ENCODE measurements at places on chromosomes 2 and 18.

DNA sequence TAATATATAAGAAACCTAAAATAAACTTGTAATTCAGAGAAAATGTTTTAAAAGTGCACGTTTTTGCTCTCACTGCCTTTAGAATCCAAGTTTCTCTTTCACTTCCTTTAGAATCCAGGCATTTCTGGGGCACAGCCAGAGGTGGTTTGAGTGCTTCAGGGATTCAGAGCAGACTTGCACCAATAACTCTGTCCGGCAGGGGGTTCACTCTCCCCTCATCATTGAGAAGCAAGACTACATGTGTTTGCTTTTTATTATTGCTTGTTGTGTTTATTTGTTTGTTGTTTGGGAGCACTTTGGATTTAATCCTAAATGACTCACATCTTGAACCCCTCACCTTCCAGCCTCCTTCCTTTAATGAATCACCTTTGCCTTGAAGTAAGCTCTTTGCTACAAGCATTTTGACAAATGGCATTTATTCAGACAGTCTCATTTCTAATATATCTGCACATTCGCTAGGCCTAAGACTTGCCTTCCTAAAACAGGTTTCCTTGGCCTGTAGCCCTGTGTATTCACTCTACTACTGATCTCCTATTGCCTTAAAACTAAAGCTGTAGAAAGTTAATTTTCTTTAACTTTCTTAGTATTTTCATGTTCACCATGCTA, 233.5 kb upstream of the ATP5MC3 start:
- no peak for DNase-seq

DNA sequence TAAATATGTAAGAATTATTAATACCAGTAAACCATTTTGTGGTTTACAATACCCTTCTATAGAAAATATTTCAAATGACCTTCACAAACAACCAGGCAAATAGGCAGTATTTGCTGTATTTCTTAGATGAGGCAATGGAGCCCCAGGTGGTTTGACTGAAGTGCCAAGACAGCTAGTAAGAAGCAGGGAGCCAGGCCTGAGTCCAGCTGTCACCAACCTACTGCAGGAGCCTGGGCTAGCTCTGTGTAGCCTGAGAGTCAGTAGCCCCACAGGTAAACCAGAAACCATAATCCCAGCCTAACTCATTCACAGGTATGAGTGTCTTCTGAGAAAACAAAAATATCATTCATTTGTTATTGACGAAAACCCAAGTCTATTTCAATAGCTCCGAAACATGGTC, 45.6 kb downstream of the TRIB2 start:
- no peak for DNase-seq

DNA sequence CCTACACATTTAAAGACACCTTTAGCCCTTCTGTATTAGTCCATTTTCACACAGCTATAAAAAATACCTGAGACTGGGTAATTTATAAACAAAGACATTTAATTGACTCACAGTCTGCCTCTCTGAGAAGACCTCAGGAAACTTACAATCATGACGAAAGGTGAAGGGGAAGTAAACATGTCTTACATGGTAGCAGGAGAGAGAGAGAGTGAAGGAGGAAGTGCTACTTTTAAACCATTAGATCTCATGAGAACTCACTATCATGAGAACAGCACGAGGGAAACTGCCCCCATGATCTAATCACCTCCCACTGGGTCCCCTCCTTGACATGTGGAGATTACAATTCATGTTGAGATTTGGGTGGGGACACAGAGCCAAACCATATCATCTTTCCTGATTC, 946.6 kb downstream of the SLC4A3 start:
- no peak for DNase-seq

DNA sequence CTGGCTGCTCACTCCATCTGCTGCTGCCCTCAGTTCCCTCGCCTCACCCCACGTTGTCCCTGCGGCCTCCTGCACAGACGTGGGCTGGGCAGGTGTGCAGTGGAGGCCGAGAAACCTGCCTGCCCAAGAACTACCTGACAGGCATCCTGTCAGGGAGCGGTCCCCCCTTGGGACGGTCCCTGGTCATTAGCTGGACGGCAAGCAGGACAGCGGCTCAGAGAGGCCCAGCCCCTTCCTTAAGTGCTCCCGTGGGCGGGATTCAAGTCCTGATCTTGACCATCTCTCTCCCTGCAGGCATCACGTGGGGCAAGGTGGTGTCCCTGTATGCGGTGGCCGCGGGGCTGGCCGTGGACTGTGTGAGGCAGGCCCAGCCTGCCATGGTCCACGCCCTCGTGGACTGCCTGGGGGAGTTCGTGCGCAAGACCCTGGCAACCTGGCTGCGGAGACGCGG, 11.3 kb downstream of the BOK start:
- no peak for DNase-seq

DNA sequence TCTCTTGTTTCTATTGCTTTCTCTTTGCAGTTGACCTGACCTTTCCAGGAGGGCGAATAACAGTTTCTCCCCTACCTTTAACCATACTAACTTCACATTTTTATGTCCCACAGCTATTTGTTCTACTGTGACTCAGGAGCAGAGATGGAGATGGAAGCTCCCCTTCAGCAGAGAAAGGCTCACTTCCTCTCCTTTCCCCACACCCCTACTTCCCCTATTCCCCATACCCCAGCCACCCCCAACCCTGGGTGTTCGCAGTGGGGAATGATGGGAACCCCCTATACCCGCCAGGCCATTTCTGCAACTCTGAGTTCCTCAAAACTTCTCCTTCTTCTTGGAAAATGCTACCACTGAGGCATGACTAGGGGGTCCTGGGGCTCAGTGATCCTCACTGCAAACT, 285.4 kb upstream of the MGAT5 start:
- no peak for DNase-seq

GRCh38 chr18:5496305-5496704, 47.5 kb downstream of the EPB41L3 start:
- DNase-seq: no peak

GRCh38 chr18:5295231-5295920, at the start of gene ZBTB14:
TSS of gene ZBTB14 (minus strand) at chr18:5295726. CDS start at chr18:5293246, 2,480 bp downstream.
- DNase-seq: no peak

GRCh38 chr2:182133195-182133891, 147.7 kb downstream of the PPP1R1C start:
- DNase-seq: no peak

GRCh38 chr2:181384923-181385322, 72.3 kb upstream of the ITGA4 start:
- DNase-seq: no peak

DNA sequence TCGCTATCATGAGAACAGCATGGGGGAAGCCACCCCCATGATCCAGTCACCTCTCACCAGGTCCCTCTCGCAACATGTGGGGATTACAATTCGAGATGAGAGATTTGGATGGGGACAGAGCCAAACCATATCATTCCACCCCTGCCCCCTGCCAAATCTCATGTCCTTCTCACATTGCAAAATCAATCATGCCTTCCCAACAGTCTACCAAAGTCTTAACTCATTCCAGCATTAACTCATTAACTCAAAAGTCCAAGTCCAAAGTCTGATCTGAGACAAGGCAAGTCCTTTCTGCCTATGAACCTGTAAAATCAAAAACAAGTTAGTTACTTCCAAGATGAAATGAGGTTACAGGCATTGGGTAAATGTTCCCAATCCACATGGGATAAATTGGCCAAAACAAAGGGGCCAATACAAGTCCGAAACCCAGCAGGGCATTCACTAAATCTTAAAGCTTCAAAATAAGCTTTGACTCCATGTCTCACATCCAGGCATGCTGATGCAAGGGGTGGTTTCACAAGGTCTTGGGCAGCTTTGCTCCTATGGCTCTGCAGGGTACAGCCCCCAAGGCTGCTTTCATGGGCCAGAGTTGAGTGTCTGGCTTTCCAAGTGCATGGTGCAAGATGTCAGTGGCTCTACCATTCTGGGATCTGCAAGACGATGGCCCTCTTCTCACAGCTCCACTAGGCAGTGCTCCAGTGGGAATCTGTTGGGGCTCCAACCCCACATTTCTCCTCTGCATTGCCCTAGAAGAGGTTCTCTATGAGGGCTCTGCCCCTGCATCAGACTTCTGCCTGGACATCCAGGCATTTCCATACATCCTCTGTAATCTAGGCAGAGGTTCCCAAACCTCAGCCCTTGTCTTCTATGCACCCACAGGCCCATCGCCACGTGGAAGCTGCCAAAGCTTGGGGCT, 14.8 kb downstream of the TAF1B start:
- DNase-seq: no peak

DNA sequence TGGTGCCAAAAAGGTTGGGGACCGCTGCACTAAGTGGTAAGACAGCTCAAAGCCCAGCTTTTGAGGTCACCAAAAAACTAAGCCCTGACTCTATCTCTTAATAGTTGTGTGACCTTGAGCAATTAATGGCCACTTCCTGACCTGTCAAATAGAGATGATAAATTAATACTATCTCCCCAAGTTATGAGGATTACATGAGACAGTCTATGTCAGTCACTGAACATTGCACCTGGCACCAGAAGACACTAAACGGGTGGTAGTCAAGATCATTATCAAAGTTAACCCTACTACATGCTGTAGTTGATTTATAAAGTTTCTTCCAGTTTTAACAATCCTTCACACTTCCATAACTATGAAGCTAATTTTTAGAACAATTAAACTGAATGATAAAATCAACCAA, 36.5 kb downstream of the STPG4 start:
- DNase-seq: no peak

GRCh38 chr2:147800316-147800715, 44.5 kb upstream of the ACVR2A start:
- no peak for DNase-seq

- DNase-seq: no peak
Measured at GRCh38 chr2:73028841-73029240, 42.7 kb downstream of the SFXN5 start.

DNA sequence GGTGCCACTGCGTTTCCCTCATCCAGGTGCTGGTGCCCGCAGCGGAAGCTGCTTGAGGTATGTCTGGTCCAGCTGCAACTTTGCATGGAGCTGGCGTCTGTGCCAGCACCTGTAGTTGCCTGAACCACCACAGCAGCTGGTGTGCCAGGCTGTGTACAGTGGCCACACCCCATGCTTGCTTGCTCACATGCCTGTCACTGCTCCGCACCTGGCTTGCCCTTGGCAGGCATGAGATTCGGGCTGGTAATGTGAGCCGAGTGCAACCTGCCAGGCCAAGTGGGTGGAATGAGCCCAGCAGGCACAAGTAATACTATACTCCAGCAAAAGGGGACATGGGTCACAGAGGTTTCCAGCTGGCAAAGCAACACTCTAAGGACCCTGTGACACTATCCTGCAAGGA, 1123.3 kb upstream of the ACVR2A start:
- no peak for DNase-seq

DNA sequence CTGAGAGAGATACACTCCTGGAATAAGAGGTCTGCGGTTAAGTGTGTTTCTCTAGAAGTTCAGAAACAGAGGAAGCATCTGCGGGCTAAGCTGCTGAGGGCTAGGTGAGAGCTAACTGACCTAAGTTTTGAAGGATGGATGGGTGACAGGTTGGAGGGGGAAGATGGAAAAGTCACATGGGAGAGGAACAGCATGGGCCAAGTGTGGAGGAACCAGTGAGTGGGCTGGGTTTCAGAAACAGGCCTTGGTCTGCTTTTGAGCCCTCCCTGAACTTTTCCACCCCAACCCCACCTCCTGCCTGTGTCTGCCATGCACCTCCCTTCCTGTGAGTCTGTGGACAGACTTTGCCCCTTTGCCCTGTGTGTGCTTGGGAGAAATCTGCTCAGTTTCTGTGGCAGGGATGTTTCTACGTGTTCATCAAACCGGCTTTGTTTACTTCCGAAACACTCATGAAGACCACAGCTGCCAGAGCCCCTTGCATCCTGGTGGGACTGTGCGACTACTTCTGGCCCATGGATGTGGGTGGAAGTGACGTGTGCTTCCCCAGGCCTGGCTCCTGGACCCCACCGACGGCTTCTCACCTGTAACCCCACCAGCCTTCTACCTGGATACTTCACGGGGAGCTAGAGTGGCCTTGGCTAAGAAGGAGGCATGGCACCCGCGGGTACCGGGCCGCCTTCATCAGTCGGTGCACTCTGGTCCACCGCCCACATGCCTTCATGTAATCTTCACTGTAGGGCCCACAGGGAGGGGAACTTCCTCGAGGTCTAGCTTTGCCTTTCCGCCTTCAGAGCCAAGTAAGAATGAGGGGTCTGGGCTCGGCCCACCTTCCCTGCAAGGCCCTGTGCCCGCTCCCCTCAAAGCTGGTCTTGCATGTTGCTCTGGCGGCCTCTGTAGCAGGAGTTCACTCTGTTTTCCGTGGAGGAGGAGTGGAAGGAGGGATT, 1.4 kb upstream of the HPCAL1 start:
- DNase-seq: no peak

DNA sequence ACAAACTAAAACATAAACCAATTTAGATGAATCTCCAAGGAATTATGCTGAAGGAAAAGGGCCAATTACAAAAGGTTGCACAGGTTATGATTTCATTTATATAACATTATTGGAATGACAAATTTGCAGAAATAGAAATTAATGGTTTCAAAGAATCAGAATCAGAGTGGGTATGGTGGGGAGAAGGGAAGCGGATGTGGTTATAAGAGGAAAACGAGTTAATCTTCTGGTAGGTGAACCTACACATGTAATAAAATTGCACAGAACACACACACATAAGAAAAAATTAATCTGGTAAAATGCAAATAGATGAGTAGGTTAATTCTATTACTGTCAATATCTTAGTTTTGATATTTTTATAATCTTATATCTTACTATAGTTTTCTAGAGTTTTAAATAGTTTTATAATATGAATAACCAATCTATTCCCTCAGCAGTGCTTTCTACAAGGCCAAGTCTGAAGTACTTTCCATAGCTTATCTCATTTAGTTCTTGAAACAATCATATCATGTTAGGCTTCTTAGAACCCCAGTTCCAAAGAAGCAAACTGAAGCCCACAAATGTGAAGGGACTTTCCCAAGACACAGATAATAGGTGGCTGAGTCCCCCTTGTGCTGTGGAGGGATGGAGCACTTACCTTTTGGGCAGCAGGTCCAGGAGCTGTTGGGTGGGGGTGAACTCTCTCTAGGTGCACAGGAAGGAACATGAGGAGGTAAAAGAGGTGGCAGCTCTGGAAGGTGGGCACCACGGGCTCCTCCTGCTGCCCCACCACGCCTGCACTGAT, 31.5 kb downstream of the ZNF519 start:
- no peak for DNase-seq

DNA sequence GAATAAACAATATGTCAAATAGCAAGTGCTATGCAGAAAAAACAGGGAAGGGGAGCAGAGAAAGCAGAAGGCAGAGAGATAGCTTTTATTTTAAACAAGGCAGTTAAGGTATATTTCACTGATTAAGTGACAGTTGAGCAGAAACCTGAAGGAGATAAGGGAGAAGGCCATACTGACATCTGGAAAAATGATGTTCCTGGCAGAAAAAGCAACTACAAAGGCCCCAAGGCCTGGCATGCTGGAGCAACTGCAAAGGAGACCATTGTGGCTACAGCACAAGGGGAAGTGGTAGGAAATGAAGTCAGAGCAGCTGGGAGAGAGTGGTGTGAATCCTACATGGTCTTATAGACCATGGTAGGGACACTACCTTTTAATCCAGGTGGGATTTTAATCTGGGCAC, 8.9 kb upstream of the PCBP1 start:
- DNase-seq: no peak

DNA sequence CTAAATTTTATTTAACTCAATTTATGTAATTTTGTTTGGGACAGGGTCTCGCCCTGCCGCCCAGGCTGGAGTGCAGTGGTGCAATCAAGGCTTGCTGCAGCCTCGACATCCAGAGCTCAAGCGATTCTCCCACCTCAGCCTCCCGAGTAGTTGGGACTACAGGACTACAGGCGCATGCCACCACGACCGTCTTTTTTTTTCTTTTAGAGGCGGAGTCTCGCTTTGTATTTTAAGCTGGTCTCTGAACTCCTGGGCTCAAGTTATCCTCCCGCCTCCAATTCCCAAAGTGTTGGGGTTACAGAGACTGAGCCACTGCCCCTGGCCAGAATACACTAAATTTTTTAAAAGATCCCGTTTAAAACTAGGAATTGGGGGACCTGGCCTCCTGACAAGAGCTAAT, 18.5 kb downstream of the WNT10A start:
- no peak for DNase-seq
